ENCODE measurements at places on chromosomes 2 and 18.

GRCh38 chr2:103276869-103277268 is 515.0 kb downstream of the TMEM182 start:
- DNase-seq = no peak

DNA sequence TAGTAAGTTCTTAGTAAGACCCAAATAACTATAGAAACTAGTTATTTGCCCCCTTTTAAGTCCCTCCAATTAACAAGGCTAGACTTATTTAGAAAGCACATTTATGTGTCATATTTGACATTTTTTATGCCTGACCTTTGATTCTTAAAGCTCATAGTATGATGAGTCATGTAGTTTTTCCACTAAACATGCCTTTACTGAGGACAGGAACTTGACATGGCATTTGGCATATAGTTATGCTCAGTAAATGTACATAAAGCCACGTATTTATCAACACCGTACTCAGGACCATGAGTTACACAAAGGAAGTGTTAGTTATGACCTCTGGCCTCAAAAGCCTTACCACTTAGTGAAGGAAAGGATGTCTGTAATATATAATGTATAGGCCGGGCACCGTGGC is 78.9 kb downstream of the GNAL start:
- DNase-seq = no peak

DNA sequence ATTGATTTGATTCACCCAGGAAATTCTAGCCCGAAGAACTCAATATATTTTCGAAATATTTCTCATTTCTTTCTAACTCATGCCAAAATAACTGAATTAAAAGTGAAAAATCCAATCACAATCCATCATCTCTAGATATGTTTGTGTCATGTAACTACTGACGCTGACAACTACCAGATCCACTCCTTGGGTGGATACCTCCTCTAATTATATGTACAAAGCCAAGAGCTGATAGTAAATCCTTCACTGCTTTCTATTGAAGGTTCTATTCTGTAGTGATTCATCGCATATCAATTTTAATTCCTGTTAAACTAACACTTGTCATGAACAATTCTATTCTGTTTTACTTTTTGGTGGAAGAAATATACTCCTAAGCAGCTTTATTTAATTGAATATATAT is 1056.6 kb upstream of the NXPH2 start:
- DNase-seq = no peak

- no peak for DNase-seq
These were observed 11.9 kb upstream of the ARID5A start for GRCh38 chr2:96524482-96525210.

All from activated CD4-positive, CD25-positive, alpha-beta regulatory T cell treated with anti-CD3 and anti-CD28 coated beads, Interleukin-2, amount 50 U/mL, for 72 hours (primary cell).